Kidney tubule cell (primary cell): ENCODE measurements at places on chromosomes 4 and X.

DNA sequence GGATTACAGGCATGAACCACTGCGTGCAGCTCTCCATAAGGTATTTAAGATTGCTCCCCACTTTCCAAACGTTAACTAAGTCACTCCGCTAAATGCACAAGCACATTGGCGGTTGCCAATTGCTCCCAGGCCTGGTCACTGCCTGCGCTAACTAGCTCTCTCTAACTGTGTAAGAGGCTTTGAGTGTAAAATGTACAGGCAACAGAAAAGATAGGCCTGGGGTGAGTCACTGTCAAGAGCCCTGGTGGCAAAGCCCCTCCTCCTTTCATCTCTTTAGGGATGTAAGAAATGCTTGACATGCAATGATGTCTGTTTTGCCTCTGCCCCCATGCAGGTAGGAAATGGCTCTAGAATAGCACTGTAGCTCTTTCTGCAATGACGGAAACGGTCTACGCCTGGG lies 329.7 kb upstream of the GATB start:
- peak; percentile 61 for DNase-seq

- no peak for DNase-seq
These were observed 1.0 kb upstream of the CLDN22 start for GRCh38 chr4:183321079-183321478.

DNA sequence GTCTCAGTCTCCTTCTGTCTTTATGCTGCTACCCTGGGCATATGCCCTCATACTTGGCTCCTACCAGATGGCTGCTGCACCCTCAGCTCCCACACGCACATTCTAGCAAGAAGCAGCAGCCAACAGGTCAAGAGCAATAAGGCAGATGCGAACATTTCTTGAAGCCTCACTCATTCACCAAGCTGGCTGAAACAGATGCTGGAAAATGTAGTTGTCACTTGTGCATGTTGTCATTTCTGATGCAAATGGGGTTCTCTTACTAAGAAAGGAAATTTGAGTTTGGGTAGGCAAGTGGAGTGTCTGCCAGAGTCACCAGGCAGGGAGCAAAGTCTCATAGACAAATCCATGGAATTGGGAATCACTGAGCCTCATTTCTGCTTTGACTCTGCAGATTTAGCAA lies 57.4 kb upstream of the SORBS2 start:
- no peak for DNase-seq

DNA sequence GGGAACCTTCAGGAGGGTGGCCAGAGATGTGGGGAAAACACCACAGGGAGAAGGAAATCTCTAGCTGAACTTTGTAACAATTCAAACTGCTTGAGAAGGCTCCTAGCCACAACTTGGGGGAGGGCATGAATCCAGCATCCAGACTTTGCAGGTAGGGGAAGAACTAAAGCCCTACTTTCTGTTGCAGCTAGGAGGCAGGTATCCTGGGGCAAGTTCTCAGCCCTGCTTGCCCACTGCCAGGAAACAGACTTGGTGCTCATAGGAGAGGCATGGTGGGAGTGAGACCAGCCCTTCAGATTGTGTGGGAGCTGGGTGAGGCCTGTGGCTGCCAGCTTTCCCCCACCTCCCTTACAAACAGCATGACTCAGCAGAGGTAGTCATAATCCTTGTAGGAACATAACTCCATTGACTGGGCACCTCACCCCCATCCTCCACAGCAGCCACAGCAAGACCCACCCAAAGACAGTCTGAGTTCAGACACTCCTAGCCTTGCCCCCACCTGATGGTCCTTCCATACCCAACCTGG lies 209.5 kb upstream of the CPEB2 start:
- peak; percentile 74 for DNase-seq

- DNase-seq, result no peak
These were observed 80.8 kb downstream of the FAM13A start for GRCh38 chr4:88975958-88976774.

DNA sequence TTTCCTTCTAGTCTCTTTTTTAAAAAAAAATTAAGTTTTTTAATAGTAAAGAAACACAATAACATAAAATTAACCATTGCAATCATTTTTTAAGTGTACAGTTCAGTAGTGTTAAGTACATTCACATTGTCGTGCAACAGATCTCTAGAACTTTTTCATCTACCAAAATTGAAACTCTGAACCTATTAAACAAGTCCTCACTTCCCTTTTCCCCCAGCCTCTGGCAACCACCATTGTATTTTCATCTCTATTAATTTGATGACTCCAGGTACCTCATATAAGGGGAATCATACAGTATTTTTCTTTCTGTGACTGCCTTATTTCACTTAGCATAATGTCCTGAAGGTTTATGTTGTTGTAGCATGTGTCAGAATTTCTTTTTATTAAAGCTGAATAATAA lies 31.8 kb downstream of the MSL3 start:
- DNase-seq, result no peak

DNA sequence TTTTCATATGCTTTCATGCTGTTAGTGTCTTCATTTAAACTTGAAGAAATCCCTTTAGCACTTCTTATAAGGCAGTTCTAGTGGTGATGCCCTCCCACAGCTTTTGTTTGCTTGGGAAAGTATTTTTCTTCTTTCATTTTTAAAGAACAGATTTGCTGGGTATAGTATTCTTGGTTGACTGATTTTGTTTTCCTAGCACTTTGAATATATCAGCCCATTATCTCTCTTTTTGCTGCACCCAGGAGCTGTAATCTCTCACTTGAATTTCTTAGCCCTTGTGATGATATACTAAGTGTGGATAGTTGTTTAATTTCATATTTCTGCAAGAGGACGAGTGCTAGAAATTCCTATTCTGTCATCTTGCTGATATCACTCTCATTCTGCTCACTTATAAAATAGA lies 283.7 kb downstream of the GPAT3 start:
- DNase-seq, result no peak

- DNase-seq, result peak; percentile 2
These were observed 186.4 kb downstream of the PPP4R3C start for GRCh38 chrX:27276751-27277150.

DNA sequence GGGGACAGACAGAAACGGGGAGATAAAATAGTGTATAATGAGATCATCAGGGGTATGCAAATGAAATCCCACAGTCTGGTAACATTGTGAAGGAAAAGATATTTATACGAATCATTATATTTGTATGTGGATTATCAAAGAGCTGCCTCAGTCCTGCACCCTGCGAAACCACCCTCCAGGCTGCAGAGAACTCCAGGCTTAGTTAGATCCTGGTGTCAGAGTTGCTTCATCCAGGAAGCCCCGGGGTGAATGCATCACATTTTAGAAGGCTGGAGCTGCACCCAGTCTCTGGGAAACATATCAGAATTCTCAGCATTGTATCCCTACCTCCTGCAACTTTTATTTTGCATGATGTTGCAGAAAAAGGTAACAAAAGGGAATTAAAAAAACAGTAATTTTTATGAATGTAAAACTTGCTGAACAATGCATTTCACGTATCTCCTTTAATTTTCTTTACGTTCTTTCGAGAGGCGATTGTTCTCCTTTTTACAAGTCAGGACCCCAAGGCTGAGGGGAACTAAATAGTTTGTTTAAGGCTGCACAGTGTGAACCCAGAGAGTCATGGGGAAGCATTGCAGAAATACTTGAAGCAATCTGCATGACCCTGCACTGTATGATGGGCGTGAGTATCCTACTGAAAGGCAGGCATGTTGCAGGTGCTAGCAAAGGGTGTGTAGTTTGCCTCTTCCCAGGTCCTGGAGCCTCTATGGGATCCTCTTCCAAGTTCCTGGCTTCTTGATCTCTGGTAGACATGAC lies 299.5 kb upstream of the CLNK start:
- DNase-seq, result no peak

GRCh38 chrX:39773923-39774773 lies 323.6 kb downstream of the BCOR start:
- DNase-seq, result peak; percentile 41

DNA sequence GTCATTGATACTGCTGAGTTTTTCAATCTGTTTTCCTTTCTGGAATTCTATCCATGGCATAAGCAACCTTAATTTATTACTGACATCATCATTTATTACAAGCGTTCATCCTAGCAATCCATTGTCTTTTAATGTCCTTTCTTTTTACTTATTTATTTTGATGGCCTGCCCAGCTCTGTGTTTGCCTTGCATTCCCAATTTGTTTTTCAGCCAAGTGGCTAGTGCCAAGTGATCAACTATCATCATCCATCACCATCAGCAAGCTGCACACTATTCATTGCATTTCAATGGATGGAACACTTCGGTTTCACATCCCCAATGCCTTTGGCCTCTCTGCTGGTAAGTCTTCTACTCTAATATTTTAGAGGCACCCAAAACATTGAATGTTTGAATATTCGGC lies 831.7 kb upstream of the EPHA5 start:
- DNase-seq, result no peak

DNA sequence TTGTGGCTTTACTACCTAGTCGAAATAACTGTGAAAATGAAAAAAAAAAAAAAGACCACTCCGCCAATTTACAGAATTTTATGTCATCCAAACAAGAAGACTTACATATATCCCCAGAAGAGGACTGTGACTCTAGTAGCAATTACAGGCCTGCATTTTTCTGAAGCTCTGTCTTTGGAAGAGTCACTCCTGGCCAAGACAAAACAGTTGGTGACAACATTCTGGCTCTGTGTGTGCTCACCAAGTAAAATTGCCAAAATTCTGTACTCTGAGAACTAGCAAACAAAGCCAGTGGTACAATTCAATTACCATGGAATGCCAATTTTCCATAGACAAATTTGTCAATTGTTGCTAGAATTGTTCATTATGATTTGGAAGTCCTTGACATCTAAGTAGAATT lies 311.1 kb downstream of the PDGFC start:
- no peak for DNase-seq

DNA sequence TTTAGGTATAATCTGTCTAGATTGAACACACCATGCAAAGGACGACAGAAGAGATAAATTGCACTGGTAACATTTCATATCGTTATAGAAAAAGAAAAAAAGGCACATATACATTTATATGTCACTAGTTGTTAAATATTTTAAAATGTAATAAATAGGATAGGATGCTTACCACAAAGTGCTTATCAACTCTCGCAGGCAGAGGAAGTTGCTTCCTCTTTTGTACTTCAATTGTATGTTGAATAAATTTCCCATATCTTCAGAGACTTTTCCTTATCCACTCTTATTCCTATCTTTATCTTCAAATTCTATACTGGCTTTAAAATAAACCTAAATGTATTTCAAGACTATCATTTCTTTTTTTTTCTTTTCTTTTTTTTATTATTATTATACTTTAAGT lies 163.3 kb upstream of the SPOCK3 start:
- no peak for DNase-seq

- DNase-seq, result no peak
These were observed 28.9 kb downstream of the ARFIP1 start for GRCh38 chr4:152808670-152809069.

DNA sequence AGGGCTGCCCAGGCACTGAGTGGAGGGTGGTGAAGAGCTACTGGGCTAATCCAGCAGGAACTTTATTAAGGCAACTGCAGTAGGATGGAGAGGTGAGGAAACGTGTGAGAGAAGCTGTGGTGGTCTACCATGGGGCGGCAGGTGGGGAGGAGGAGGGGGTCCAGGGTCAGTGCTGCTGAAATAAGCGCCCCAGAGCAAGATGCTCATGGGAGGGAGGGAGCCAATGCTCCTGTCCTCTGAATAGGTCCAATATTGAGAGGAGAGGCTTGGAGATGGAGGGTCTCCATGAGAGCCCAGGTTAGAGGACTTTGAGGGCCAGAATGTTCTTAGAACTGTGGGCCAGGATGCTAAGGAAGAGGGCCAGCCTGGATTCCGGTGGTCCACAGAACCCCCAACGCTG lies 35.2 kb downstream of the EVC start:
- no peak for DNase-seq

DNA sequence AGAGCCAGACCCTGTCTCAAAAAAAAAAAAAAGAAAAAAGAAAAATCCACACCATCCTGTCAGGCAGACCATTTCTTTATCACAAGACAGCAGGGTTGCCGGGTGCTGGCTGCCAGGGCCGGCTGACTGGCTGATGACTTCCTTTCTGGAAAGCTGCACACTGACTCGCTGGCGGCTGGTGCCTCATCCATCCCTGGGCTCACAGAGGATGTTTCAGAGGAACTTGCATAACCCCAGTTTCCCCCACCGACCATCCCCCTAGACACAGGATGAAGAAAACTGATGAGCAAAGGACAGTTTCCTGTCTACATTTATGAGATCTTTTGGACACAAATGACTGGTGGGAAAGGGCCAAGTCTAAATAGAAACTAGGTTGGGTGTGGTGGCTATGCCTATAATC lies 14.1 kb downstream of the HPSE start:
- peak; percentile 90 for DNase-seq
